ENCODE measurements at places on chromosomes 4 and X.

- no peak for DNase-seq
These were observed 47.7 kb downstream of the TIGD2 start for GRCh38 chr4:89158884-89159503.

GRCh38 chr4:97394653-97395052 lies 748.6 kb downstream of the STPG2 start:
- no peak for DNase-seq

DNA sequence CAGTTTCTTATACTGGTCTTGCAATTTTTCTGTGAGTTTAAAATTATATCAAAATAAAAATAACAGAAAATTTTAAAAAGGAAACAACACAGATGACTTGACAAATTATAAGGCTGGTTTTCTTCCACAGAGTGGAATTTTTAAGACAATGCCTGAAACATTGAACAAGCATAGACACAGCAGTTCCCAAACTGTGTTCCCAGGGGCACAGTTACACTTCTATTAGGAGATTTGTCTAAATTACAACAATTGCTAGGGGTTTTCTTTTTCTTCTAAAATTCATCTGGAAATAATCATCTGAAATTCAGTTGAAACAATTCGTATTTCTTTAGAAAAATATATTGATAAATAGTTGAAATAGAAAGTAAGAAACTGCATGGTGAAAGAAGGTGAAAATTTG lies 26.2 kb downstream of the PDE5A start:
- DNase-seq = no peak

- no peak for DNase-seq
These were observed 26.8 kb downstream of the TRMT2B start for GRCh38 chrX:101025126-101025525.

- no peak for DNase-seq
These were observed 63.1 kb downstream of the TSC22D3 start for GRCh38 chrX:107712231-107713202.

DNA sequence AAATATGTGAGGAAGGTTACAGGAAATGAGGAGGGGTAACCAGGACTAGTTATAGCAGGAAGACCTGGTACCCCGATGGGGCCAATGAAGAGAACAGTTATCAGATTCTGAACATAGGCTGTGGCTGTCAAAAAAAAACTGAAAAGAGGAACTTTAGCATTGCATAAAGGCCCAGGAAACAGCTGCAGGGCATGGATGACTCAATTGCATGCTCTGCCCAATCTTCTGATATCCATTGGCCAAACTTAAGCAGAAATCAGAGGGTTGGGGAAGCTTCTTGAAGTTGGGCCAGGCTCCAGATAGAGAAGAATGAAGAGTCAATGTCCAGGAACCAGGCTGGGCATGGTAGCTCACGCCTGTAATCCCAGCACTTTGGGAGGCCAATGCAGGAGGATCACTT lies 1222.4 kb upstream of the PRKX start:
- no peak for DNase-seq

- DNase-seq = no peak
These were observed 1927.1 kb upstream of the PCDH7 start for GRCh38 chr4:28792917-28793597.

DNA sequence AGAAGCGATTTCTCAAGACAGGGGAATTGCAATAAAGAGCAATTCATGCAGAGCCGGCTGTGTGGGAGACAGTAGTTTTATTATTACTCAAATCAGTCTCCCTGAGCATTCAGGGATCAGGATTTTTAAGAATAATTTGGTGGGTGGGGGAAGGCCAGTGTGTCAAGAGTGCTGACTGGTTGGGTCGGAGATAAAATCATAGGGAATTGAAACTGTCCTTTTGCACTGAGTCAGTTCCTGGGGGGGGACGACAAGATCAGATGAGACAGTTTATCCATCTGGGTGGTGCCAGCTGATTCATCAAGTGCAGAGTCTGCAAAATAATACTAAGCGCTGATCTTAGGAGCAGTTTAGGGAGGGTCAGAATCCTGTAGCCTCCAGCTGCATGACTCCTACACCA lies 502.4 kb downstream of the NLGN4X start:
- DNase-seq = no peak

DNA sequence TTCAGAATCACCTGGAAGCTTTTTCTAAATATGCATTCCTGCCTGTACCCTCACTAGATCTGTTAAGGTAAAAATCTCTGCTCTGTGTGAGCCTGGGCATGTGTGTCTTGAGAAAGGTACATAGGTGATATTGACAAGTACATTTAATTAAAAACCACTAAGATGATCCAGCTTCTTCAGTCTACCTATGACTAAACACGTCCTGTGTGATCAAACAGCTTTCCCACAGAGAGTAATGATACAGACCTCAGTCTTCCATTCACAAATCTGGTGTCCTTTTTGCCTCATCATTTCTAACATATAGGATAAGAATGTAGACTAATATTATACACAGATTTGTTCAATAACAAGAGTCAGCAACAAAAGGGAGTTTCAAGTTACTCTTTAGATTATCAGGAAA lies 42.6 kb downstream of the GALNT7 start:
- no peak for DNase-seq

- no peak for DNase-seq
These were observed 493.9 kb downstream of the TMA16 start for GRCh38 chr4:163988391-163988790.

DNA sequence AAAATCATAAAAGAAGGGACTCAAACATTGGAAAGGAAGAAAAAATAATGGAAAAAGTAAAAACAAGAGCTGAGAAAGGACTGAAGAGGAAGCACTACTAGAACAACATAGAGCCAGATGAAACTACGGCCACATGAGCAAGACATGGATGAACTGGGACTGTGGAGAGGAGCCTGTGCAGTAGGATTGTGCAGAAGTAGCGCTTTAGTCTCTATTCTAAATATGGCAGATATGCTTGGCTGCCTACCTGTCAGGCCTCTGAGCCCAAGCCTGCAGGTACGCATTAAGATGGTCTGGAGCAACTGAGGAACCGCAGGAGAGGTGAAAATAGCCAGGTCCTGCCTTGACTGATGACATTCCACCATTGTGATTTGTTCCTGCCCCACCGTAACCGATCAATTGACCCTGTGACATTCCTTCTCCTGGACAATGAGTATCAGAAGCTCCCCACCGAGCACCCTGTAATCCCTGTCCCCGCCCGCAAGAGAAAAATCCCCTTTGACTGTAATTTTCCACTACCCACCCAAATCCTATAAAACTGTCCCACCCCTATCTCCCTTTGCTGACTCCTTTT lies 154.3 kb downstream of the CAMK2D start:
- DNase-seq = no peak

DNA sequence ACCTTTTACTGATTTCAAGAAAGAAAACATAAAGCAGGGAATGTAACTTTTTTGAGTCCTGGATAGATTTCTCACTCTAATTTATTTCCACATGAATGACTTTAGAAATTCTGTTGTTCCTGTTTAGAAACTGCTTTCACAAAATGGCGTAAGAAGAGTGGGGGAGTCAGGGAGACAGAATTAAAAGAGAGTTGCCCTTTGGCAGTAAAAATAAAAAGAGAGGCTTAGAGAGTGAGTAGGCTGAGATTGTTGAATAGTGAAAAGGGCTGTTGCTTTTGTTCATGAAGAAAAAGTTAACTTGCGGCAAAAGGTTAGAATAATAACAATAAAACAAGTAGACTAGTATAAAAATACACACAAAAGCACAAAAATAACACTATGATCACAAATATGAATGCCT lies 166.1 kb downstream of the TBCK start:
- DNase-seq = no peak

Measured in stimulated activated CD8-positive, alpha-beta memory T cell treated with anti-CD3 and anti-CD28 coated beads, Interleukin-15, amount 100 ng/mL, for 4 hours (primary cell).